ENCODE measurements at places on chromosomes 2 and 18.

- no peak for DNase-seq
Observed at GRCh38 chr2:218030409-218031195, 27.8 kb upstream of the TNS1 start.

DNA sequence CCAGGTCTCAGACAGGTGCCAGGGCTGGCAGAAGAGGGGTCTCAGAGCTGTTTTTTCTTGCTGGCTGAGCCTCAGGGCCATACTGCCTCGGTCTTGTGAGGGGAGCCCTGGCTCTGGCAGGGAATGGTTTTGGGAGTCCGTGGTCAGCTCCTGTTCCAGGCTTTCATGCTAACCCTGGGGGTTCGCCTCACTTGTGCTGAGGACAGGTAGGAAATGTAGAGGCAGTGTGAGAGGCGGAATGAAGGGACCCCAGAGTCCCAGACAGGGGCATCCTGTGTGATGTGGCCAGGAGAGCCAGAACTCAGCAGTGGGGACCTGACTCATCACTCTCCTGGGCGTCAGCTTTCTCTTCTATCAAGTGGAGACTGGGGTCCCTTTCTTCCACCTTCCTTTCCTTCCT lies 5.7 kb upstream of the CELF4 start:
- DNase-seq, result no peak

DNA sequence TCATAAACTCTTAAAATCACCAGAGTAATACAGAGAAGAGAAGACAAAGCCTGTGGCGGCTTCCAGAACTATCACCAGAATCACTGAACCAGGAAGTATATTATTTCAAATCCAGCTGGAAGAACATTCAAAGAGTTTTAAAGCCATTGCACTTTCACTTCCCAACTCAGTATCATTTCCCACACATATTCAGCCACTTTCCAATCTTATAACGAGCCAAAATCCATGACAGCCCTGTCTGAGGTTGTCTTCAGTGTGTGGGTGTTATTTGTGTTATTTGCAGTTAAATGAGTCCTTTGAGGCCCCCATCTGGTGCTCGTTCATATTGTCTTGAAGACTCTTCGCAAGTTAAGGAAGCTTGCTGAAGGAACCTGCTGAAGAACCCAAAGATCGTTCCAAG lies 559.9 kb downstream of the TSN start:
- DNase-seq, result no peak

DNA sequence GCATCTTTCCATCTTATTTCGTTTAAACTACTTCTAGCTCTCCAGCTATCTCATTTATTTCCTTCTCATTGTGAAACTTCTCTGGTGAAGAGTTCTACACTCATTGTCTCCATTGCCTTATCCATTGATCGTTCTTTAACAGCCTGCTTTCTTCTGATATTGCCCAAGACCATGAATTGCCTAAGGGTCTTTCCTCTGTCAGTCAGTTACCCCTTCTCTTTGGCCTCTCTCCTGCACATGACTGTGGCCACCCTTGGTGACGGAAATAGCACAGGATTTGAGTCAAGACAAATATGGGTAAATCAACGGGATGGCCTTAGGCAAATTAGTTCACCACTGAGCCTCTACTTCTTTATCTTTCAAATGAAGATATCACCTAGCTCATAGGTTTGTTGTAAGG lies 26.6 kb downstream of the NHEJ1 start:
- DNase-seq, result no peak

GRCh38 chr2:126736133-126736874 lies 80.3 kb downstream of the GYPC start:
- DNase-seq, result no peak

GRCh38 chr2:46297546-46298271 lies 502 bp downstream of the EPAS1 start:
- peak; percentile 82 for DNase-seq

DNA sequence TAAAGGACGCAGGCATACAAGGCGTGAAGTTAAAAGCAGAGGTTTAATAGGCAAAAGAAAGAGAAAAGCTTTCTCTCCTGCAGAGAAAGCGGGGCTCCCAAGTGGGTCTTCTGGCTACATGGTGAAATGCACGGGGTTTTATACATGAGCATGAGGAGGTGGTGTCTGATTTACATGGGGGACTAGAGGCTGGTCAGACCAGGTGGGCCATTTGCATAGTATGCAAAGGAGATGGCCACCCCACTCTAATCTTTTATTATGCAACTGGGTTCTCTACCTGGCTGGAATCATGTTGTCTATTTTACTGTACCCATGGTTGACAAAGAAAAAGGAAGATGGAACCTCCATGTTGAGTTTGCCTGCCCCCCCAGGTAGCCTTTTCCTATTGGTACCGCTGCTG lies 356.2 kb downstream of the KCNJ3 start:
- no peak for DNase-seq

DNA sequence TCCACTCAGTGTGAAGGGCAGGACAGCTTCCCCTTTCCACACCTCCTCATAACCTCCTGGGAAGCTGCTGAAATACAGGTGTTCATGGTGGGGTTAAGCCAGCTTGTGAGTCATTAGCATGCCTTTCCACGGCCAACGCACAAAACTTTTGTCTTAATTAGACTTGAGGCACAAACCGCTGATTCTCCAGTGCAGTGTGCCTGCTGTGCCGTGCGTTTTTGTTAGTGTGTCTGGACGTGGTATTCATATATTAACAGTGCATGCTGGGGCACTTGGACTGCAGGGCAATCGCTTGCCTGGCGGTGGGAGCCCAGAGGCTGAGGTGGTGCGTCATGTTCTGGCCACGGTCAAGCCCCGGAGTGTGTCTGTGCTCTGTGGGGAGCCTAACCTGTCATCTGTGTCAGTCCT lies 156.2 kb downstream of the SH3RF3 start:
- DNase-seq, result no peak

DNA sequence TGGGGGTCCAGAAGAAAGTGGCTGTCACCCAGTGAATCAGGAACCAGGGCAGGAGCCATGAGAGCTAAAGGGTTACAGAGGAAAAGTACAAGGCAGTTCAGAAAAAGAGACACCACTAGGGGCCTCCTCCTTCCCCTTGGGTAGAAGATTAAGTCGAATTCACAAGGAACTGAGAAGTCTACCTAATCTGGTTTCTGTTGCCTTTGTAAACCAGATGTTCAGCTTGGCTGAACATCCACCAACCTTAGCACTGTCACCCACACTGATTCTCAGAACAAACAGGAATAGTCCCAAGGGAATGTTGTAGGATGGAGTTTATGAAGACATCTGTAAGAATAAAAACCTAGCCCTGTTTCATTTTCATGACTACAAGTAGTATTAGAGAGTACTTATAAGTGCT lies 90.4 kb upstream of the NOSTRIN start:
- no peak for DNase-seq

GRCh38 chr18:9627642-9628041 lies 13.3 kb upstream of the PPP4R1 start:
- no peak for DNase-seq

DNA sequence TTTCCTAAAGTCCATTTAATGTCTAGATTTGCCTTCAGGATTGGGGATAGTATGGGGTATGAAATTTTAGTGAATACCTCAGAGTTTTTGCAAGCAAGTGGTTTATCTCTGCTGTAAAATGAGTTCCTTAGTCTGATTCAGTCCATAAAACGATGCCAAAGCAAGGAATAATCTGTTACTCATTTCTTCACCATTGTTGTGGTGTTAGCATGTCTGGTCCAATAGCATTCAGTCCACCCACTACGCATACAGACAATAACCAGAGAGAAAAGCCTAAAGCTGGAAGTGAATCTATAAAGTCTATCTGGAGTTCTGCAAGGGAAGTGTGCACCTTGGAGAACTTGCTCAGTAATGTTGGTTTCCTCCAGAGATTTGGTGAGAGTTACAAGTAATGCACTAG lies 12.9 kb upstream of the DPP4 start:
- no peak for DNase-seq

DNA sequence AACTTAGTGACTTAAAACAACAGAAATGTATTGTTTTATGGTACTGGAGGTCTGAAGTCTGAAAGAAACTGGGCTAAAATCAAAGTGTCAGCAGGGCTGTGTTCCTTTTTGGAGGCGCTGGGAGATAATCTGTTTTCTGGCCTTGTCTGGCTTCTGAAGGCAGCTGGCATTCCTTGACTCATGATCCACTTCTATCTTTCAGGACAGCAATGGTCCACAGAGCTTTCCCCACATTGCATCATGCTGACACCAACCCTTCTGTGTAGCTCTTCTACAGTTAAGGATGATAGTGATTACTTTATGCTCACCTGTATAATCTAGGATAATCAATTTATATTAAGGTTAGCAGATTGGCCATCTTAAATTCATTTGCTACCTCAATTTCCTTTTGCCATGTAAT lies 392.1 kb downstream of the TDRD15 start:
- no peak for DNase-seq

- no peak for DNase-seq
Observed at GRCh38 chr18:77084688-77085035, 47.9 kb downstream of the MBP start.

- DNase-seq, result no peak
Observed at GRCh38 chr2:146392631-146393030, 1452.2 kb upstream of the ACVR2A start.

- no peak for DNase-seq
Observed at GRCh38 chr2:31469648-31470047, 55.1 kb upstream of the XDH start.

- no peak for DNase-seq
Observed at GRCh38 chr2:54824567-54824966, 101.1 kb downstream of the EML6 start.

DNA sequence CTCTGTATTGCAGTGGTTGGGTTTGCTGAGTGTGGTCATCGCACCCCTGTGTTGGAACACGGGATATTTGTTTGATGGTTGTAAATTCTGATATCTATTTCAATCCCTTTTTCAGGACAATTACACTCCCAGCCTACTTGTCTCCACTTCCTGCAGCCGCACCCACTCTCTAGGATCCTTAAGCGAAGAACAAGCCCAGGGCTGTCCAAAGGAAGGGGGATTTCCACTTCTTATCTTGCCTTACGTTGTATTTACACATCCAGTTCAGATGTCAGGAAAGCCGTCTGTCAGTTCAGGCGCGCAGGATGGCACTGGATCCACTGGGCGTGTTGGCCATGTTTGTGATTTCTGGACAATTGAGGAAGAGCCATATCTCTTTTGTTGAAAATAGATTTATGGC lies 834.5 kb upstream of the SALL3 start:
- no peak for DNase-seq

- no peak for DNase-seq
Observed at GRCh38 chr2:84939426-84940087, 31.4 kb upstream of the KCMF1 start.

- no peak for DNase-seq
Observed at GRCh38 chr2:31558401-31559295, 22.1 kb downstream of the SRD5A2 start.

DNA sequence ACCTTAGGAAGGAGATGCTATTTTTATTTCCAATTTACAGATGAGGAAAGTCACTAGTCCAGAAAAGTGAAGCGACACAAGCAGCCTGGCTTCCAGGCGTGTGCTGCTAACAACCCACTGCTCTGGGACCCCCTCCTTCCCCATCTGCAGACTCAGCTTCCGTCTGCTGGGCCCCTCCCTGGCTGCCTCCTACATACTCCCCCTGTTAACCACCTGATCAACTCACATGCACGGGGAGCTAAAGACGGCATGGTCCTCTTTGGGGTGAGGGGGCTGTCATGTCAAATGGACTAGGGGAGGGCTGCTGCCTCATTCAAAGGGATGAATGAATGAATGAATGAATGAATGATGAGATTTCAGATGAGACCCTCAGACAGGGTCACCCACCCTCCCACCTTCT lies 184.2 kb downstream of the CTIF start:
- no peak for DNase-seq

DNA sequence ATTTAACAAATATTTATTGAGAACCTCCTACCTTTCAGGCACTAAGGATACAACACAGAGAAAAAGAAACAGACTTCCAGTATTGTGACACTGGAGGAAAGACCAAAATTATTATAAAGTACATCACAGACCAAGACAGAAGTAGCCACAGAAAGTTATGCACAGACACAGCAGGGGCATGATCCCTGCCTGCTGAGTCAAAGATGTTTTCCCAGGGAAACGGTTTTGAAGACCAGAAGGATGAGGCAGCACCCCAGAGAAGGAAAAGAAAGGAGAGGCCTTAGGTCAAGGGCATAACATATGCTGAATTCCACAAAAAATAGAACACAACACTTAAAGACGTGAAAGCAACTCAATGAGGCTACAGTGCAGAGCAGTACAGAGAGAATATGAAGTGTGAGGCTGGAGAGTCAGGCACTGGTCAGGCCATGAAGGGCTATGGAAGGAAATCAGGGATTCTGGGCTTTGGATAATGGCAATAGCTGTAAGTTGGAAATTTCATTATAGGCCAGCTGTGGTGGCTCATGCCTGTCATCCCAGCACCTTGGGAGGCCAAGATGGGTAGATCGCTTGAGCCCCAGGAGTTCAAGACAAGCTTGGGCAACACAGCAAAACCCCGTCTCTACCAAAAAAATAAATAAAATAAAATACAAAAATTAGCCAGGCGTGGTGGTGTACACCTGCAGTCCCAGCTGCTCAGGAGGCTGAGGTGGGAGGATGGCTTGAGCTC lies 8.2 kb downstream of the ADAM17 start:
- DNase-seq, result no peak

All from right kidney (tissue), 9 donors.